Fibroblast of the conjunctiva (primary cell): ENCODE measurements at places on chromosomes 12 and 14.

DNA sequence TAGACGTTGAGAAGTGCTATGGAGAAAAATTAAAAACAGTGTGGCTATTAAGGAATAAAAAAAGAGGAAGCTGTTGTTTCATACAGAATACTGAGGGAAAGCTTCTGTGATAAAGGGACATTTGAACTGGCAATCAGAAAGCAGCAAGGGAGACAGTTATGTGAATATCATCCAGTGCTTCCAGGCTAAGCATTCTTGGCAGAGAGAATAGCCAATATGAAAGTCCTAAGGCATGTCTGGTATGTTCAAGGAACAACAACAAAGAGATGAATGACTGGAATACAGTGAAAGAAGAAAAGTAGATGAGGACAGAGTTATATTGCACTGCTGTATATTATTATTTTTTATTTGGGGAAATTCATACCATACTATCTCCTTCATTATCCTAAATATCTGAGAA, 23.9 kb downstream of the SCAF11 start:
- peak; percentile 30 for DNase-seq

GRCh38 chr14:30958555-30959407, 66.7 kb upstream of the AP4S1 start:
- DNase-seq = no peak

- DNase-seq = no peak
Measured at GRCh38 chr14:75904311-75904710, 77.5 kb downstream of the TGFB3 start.

- no peak for DNase-seq
Measured at GRCh38 chr14:37591941-37592481, 3.0 kb downstream of the FOXA1 start.

DNA sequence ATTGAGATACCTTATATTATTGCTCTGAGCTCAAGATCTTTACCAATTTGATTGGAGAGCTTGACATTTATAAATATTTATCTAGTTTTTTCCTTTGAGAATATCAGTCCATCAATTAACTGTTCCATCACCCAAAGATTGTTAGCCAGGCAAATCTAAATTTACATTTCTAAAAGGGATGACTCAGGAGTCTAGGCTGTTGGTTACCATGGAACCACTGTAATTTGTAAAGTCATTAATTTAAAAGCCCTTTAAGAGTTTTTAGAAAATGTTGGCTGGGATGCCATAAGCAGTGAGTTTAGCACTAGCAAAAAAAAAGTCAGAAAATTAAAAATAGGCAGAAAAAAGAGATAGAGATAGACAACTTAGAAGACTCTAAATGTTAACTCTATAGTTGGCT, 19.5 kb upstream of the SERPINA1 start:
- DNase-seq = no peak

DNA sequence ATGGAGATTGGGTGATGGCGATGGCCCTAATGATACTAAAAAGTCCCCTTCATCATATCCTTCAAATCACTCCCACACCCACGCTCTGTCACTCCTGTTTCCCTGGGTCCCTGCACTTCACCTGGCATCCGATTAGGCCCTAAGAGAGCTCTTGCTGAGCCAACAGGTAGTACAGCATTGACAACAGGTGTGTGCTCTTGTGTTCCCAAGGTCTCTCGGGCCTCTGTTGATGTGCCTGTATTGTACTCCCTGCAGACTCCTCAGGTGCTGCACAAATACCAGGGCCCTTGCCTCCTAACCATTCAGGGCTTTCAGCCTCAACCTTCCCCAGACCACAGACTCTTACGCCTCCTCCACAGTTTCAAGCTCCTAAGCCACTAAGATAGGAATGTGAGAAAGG, 25.8 kb upstream of the VDR start:
- DNase-seq = no peak

GRCh38 chr14:104465482-104466390, 113.8 kb upstream of the C14orf180 start:
- DNase-seq = no peak

- DNase-seq = no peak
Measured at GRCh38 chr14:61528591-61529021, 166.7 kb upstream of the HIF1A start.

DNA sequence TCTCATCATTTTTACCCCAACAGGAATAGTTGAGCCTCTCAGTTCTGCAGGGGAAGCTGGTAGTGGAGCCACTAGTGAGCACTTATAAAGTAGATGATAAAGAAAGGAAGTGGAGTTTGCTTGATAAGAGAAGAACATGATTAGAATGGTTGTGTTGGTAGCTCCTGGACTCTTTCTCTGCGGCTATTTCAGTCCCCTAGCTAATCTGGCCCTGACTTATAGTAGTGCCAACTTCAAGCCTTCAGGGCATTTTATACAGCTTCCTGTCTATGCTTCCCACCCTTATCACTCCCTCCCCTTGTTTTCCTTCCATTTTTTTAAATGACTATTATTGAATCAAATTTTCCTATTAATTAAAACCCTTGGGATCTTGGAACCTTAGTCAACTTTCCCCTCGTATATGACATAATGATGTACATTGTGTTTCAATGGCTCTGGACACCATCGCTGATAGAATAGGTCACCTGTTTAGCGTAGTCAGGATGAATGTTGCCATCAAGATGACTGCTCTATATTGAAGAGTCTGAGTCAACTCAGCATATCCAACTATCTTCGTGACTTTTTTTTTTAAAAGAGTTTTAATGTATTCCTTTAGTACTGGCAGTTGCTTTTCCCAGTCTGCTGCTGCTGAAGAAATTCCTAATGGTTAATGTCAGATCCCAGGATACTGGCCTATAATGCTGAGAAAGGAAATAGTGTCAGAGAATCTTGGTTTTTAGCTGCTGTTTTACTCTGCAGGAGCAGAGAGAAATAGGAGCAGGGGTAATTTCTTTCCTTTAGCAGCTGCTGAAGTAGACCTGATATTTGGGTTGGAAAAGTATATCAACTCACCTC, 16.2 kb upstream of the PCNX1 start:
- DNase-seq = no peak

- no peak for DNase-seq
Measured at GRCh38 chr12:112243255-112244110, 118.1 kb downstream of the TRAFD1 start.

GRCh38 chr12:1716911-1717310, 26.0 kb downstream of the ADIPOR2 start:
- DNase-seq = no peak

DNA sequence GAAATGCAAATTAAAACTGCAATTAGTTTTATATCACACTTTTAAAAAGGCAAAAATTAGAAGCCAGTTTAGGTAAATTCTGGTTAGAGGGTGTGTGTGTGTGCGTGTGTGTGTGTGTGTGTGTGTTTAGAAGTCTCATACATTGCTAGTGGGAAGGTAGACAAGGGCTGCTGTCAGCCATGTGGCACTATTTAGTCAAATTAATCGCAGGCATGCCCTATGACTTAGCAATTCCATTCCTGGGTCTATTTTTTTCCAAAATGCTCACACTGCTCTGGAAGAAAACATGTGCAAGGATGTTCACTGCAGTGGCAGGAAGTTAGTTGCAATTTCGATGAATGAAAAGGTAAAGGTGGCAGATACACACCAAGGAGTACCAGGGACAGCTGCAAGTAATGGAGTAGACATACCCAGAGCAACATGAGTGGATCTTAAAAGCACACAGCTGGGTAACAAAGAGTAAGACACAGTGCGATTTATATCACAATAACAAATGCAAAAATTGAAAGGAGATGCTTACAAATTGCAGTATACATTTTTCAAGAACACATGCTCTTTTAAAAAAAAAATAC, 11.6 kb downstream of the CAPZA3 start:
- peak; percentile 9 for DNase-seq

DNA sequence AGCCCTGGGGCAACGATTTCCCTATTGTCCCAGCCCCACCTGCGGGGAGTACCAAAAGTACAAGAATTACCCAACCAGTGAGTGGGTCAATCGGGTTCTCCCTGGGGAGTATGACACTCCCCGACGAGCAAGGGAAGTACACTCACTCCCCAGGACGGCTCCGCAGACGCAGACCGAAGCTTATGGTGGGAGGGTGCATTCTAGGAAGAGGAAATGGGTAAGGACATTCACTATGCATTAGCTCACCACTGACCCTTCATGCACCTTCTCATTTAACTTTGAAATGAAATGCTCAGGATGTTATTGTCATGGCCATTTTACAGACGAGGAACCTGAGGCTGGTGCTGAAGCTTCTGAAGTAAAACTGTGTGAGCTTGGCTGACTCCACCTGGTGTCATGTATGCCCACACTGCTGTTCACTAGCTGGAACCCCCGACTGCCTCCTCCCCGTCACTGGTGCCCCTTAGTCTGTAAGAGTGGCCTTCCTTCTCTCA, 45.8 kb upstream of the TMED10 start:
- DNase-seq = peak; percentile 37

DNA sequence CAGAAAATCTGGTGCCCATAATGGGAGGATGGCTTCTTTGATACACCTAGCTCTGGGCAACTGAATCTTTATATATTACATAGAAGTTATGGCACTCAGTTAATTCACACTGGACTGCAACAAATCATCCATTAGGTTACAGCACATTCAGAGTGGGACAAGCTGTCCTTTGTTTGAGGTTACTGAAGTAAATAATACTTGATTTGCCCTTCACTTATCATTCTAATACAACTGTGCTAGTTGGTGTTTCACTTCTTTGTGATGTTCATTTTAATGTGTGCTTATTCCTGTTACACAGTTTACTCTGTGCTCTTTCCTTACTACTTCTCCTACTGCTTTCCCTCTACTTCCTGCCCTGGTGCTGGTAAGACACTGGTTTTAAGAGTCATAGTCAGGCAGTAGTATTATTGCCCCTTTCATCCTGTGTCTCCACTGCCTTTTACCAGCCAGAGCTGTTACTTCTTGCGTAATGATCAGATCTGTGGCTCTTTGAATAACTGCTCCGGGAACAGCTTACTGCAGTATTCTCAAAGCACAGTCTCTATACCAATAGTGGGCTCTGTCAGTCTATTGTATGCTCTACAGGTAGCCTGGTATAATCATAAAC, 36.4 kb upstream of the GXYLT1 start:
- no peak for DNase-seq

- DNase-seq = no peak
Measured at GRCh38 chr12:18718462-18718861, 19.4 kb downstream of the PLCZ1 start.

DNA sequence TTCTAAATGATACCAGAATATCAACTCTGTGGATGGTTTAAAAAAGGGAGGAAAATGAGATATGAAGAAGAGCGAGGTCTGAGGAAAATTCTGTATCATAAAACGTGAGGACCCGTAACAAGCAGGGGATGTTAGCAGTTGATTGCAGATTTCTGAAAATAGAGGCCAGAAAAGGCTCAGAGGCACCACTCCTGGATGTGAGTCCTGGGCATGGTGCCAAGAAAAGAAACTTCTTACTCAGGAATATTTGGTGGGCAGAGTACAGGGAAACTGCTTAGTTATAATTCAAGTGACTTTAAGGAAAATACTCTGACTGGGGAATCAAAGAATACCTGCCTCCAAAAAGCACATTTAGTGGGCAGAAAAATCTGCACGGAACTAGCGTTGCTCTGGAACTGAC, 85.5 kb downstream of the PRICKLE1 start:
- DNase-seq = no peak

GRCh38 chr12:120726961-120727360, 1.3 kb downstream of the ACADS start:
- no peak for DNase-seq

DNA sequence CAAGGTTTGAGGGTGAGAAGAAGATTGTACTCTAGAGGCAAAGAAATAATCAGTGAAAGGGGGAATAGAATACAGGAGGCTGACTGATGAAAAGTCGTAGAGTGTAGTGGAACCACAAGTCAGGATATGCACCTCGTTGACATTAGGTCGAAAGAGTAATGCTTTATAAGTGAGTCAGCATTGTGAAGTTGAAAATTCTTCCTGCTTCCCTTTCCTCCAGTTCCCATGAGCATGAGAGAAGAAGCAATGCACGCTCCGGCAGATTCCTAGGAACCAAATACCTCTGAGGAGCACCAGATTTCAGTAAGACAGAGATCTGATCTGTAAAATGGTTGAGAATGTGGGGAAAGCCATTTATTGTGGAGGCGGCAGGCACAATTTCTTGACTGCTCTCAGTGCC, 16.5 kb downstream of the CCER1 start:
- DNase-seq = no peak

DNA sequence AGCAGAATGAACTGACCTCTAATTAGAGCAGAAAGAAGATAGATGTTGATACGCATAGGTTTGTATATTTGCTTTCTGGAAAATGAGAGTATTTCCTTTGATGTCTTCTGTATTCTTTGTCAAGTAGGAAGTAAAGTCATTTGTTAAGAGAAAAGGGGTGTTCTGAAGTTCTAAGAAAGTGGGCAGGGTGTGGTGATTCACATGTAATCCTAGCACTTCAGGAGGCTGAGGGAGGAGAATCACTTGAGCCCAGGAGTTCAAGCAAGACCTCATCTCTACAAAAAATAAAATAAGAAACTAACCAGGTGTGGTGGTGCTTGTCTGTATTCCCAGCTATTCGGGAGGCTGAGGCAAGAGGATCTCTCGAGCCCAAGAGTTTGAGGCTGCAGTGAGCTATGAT, 2.8 kb downstream of the RHNO1 start:
- DNase-seq = no peak

- no peak for DNase-seq
Measured at GRCh38 chr12:92871116-92871515, 58.0 kb downstream of the EEA1 start.
